ENCODE measurements at places on chromosomes 4 and X.
A peak's percentile ranks its signal among the peaks of the same experiment; 100 is the strongest.

- no peak for DNase-seq
Observed at GRCh38 chr4:182415116-182415515, 171.9 kb downstream of the TENM3 start.

GRCh38 chrX:68498508-68499379, at the start of gene YIPF6:
YIPF6 (plus strand) TSS chrX:68499051; CDS start chrX:68499067, 16 bp downstream.
- DNase-seq, result peak; percentile 61

GRCh38 chr4:108210989-108211835, 42.5 kb upstream of the LEF1 start:
- DNase-seq, result no peak

GRCh38 chr4:118381902-118382301, 29.1 kb upstream of the PRSS12 start:
- no peak for DNase-seq

- no peak for DNase-seq
Observed at GRCh38 chr4:17347445-17347844, 164.4 kb downstream of the QDPR start.

GRCh38 chrX:30943984-30944383, 54.9 kb upstream of the TAB3 start:
- no peak for DNase-seq

GRCh38 chrX:97636473-97637140, 752.9 kb downstream of the RPA4 start:
- DNase-seq, result no peak

GRCh38 chr4:123488916-123489315, 92.3 kb downstream of the SPRY1 start:
- no peak for DNase-seq

Data from stimulated activated CD4-positive, alpha-beta T cell treated with anti-CD3 and anti-CD28 coated beads, Interleukin-12 subunit alpha, Interleukin-12 subunit beta, amount 100 ng/mL, for 4 hours (primary cell).